ENCODE measurements at places on chromosomes 2 and 18.

DNA sequence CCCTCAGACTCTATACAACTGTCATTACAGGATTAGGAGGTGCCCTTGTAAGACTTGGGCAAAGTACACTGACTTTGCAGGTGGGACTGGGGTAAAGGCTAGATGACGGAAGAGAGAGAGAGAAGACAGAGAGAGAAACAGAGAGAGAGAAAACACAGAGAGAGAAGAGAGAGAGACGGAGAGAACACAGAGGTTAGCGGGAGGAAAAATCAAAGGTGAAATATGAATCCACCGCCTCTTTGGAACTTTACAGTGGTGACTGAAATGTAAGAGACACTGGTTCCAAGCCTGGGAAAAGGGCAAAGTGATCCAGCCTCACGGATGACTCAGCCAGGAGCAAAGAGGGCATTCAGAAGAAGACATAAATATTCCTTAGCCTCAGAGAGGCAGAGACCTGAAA is 25.1 kb upstream of the CAB39 start:
- DNase-seq = no peak

DNA sequence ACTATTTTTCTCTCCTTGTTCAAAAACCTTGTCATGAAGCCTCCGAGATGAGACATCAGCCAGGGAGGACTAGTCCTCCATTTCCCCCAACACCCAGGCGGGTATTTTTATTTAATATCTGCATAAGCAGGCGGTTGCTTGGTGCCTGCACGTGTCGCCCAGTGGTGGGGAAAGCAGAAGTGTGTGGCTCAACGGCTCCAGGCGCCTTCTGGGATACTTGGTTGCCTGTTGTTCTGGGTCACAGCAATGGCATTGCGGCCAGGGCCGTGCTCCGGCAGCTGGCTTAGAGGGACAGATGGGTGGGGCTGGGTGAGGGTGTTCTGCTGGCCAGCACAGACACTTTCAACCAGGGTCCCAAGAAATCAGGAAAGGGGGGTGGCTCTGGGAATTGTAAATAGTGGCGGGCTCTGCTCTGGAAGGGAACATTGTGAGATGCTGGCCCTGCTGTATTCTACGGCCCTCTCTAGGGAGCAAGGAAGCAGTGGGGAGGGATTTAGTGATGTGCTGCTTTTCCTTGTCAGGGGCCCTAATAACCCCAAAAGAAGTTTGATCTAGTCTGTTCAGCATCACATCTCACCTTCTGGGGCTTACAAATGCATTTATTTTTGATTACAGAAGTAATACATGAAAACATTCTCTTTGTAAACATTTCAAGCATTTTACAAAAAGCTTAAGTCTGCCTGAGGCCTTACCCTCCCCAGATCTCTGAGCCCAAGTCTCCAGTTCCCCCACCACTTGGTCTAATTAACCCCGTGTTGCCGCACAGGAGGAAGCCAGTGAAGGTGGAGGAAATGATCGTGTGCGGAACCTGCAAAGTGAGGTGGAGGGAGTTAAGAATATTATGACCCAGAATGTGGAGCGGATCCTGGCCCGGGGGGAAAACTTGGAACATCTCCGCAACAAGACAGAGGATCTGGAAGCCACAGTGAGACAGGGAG is 1.1 kb downstream of the VAMP8 start:
- no peak for DNase-seq

GRCh38 chr2:124985270-124985669 is 960.2 kb downstream of the CNTNAP5 start:
- no peak for DNase-seq

GRCh38 chr2:178208817-178209216 is 14.5 kb downstream of the OSBPL6 start:
- no peak for DNase-seq

DNA sequence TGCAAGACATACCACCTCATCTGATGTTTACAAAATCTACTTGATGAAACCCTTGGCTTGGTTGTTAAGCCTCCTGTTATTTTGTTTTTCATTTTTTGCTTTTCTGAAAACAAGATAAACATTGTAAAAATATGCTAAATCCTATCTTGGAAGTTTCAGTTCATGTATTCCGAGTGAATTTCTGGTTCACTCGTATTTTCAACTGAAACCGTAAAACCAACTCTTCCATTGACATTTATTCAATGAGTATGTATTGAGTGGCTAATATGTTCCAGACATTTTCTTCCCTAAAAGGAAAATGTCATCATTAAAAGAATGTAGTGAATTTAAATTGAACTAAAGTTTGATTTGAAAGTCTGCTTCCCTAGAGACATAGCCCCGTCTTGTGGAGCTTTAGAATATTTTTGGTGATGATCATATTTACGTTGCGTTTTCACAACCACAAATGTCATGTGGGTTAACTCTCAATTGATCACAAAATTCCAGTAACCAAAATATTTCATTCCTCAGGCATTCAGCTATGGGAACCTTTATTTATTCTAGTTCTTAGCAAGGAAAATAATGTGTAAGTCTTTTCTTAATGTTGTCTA is 204.2 kb downstream of the MBD2 start:
- no peak for DNase-seq

Data from activated naive CD4-positive, alpha-beta T cell (primary cell).